ENCODE measurements at places on chromosomes 13 and 19.
A peak's percentile ranks its signal among the peaks of the same experiment; 100 is the strongest.

- peak; percentile 60 for DNase-seq
Measured at GRCh38 chr13:80235166-80235966, 105.6 kb downstream of the SPRY2 start.

DNA sequence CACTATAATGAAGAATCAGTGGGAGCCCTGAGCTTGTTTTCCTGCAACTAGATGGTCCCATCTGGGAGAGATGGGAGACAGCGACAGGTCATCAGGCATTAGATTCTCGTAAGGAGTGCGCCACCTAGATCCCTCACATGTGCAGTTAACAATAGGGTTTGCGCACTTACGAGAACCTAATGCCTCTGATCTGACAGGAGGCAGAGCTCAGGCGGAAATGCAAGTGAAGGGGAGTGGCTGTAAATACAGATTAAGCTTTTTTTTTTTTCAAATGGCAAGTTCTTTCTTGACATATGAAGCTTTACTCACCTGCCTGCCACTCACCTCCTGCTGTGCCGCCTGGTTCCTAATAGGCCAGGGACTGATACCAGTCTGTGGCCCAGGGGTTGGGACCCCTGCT lies 14.4 kb downstream of the CDC16 start:
- DNase-seq = no peak

DNA sequence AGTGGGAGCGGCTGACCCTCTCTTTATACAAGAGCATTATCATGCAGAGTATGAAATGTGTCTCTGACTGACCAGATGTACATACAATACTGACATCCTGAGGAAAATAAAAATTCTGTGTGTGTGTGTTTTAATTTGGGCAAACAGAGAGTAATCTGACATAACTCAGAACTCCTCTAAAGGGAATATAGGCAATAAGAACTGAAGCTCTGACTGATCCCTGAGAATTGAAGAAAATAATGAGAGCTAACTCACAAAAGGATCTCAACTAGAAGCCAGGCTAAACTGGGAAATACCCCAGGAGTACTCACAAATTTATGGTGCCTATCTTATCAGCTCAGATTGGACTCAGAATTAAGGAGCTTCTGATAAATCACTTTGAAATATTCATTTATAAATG lies 539.9 kb downstream of the OLFM4 start:
- no peak for DNase-seq

GRCh38 chr19:6744381-6745301 lies 5.2 kb downstream of the TRIP10 start:
- DNase-seq = no peak

DNA sequence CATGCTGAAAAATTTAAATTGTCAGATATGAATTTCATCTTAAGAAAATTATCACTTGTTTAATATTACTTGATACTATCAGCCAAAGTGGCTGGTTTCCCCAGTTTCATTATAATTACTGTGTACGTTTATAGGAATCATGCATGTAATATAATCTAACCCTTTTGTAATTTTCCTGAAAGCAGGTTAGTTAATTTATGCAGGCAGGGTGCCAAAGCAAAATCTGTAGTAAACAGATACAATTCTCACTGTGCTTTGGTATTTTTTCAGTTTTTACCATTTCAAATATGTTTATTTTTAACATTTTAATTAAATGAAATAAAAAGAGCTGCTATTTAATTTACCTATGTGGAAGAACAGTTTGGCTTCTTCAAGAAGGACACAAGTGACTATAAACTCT lies 1227.5 kb upstream of the MIR17HG start:
- DNase-seq = no peak

DNA sequence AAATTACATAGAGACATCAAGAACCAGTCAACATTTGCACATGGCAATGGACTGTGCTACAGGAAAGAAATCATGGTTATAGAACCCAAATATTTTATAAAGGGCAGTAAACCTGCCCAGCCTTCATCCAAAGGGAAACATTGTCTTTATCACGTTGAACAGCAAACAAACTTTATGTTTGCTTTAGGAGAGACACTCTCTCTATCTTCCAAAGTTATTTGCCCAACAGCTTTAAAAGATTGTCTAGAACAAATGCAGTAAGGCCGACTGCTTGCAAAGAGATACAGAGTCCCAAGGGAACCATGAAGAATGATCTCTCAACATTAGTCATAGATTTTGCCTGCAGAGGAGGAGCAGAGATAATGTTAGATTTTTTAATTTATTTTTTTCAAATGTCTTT lies 1323.5 kb upstream of the SLC10A2 start:
- no peak for DNase-seq

GRCh38 chr13:33763021-33763420 lies 54.9 kb upstream of the RFC3 start:
- DNase-seq = no peak

- DNase-seq = no peak
Measured at GRCh38 chr13:102869948-102870676, 24.3 kb downstream of the ERCC5 start.

- no peak for DNase-seq
Measured at GRCh38 chr13:79112016-79112415, 294.0 kb downstream of the RBM26 start.

DNA sequence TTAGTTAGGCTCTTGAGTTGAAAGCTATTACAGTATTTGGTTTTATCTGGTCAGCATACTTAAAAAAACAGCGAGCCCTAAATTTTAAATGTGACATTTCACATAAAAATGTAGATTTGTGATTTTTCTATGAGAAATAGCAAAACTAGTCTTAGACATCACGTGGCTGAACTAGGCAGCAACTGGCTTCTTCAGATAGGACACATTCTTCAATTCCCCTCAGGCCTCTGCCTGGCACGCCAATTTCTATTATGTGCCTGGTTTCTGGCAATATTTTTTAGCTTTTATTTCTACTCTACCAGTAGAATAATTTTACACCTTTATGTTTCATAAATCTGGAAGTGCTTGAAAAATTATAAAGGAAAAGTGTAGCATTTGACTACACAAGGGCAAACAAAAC lies 433.7 kb downstream of the DIAPH3 start:
- DNase-seq = no peak

GRCh38 chr13:99174533-99175100 lies 26.0 kb upstream of the UBAC2 start:
- DNase-seq = peak; percentile 35

DNA sequence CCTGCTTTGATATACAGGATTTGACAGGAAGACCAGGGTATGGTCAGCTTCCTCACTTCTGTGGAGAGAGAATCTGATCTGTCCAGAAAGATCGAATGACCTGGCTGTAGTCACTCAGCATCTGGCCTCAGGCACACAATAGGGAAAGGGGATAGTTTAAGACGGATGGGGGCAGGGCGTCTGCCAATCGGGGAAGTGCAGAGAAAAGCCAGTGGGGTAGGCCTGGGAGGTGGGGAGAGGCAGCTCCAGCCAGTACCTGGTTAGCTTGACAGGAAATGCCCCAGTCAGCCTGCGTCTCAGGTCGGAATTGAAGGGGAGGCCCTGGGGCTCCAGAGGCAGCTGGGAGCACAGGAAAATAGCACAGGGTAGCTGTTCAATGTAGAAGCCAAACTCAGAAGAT lies 12.4 kb downstream of the ZNF444 start:
- no peak for DNase-seq

- no peak for DNase-seq
Measured at GRCh38 chr13:113845055-113845454, 18.8 kb downstream of the GAS6 start.

DNA sequence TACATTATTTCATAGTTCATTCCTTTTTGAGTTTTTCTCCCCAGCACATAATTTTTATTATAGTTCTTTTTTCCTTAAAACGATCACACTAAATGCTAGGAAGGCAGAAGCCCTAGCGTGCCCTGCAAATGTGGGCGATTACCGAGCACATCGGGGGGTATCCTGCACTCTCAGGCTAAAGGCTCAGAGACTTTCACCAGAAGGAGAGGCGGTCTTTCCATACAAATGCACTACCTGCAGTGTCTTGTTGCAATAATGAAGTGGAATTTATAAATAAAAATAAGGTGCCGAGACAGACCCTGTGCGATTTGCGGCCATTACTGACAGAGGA lies 29.3 kb upstream of the SPACA7 start:
- DNase-seq = no peak

GRCh38 chr13:95251641-95252040 lies 49.6 kb downstream of the ABCC4 start:
- DNase-seq = no peak

DNA sequence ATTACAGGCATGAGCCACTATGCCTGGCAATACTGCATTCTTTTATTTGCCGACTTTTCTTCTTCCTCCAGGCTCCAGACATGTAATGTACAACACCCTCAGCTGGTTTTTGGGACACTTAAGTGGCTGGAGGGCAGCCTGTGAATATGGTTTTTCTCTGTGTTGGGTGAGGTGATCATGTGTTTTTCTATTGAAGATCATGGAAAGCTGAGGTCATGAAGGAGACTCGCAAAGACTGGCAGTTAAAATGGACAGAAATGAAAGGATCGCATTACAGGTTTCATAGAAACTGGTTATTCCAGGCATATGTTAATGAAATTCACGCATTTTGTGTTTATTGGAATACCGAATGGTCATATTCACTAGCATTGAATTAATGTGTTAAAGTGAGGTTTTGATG lies 85.2 kb upstream of the RNF113B start:
- no peak for DNase-seq

DNA sequence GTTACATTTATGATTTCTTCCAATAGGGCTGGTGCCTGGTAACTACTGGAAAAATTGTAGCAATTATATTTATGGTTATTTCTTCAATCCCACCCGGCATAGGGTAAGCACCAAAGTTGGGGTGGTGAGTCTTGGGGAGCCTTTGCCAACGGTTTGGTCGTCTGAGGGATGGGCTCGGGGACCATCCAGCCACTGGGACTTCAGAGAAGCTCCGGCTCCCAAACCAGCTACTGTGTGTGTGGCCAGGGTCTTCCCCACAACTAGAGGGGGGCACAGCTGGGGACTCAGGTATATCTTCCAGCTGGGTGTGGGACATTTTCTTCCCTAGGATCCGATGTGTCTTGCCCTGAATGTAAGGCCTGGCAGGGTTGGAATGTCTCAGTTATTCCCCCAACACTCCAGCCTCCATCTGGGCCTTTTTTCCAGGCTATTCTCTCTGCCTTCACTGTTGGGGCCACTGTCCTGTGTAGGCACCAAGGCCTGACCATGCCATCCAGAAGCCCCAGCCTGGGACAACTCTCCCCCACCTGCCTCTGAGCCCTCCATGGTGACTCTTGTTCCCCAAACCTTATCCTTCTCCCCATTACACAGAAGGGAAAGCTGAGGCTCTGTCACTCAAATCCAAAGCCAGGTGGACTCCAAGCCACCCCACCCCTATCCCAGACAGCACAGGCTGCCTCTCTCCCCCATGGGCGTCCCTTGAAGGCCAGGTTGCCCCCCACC lies 1.1 kb upstream of the IFI30 start:
- no peak for DNase-seq

- DNase-seq = no peak
Measured at GRCh38 chr19:12880551-12881171, 588 bp downstream of the DNASE2 start.

DNA sequence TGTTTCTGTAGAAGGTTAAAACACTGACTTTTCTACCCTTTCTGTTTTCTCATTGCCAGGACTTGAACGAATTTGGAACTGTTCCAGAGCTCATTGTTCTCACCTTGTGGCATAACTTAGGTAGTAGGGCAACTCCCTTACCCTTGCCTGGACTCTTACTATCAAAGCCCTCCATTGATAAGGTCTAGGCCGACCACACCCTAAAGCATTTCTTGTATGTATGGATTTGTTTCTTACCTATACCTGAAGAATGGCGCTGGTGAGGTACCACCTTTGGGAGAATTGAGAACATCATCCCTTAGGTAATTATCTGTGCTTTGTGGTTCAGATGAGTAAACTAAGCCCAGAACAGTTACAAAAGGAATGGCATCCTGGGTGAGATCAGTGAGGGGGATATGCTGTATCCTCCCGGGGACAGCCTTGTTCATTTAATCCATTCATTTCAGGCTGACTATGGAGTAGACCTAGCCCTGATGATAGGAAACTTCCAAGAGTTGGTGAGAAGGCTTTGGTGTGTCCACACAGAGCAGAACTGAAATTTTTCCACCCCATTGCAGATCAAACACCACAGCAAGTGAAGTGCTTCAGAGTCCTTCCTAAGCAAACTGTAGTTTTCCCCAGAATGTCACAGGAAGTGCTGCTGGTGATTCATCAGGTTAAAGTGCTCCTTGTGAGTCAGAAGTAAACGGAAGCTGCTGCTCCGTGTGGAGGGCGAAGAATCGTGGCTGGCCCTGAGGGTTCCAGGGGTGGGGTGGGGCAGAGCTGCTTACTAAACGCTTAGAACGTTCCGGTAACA lies 113.0 kb downstream of the TEX26 start:
- peak; percentile 82 for DNase-seq

- no peak for DNase-seq
Measured at GRCh38 chr19:34962687-34963572, 1.1 kb downstream of the ZNF792 start.

GRCh38 chr19:48953990-48954594 lies 583 bp upstream of the BAX start:
- no peak for DNase-seq

All from CD14-positive monocyte (primary cell).